Articular chondrocyte of knee joint (primary cell): ENCODE measurements at places on chromosomes 16 and 17. TPM values are rescaled to one million over a fixed set of nuclear protein-coding genes. Genes with fewer than 3 reads are reported as not detected.

Gene DBNDD1
- total RNA-seq, result 0.97 and 1.2 TPM in 2 replicates

Gene TMEM114
- not detected in 2 replicates for total RNA-seq

Gene KRTAP4-5
- not detected in 2 replicates for total RNA-seq

Gene UNC119
- total RNA-seq, result 20.5 and 23.0 TPM in 2 replicates

Gene SLC9A5
- total RNA-seq, result 0.86 and 1.0 TPM in 2 replicates

Gene CES1
- 3.7 and 4.8 TPM in 2 replicates for total RNA-seq

Gene TBC1D3E
- total RNA-seq, result not detected in 2 replicates

Gene FOXJ1
- total RNA-seq, result not detected in 2 replicates

Gene ZFP90
- 38.3 and 47.2 TPM in 2 replicates for total RNA-seq

Gene HOXB5
- total RNA-seq, result not detected in 2 replicates

Gene ST6GALNAC2
- total RNA-seq, result 0.78 and 1.4 TPM in 2 replicates

Gene BCKDK
- total RNA-seq, result 32.0 and 32.5 TPM in 2 replicates

Gene EVI2A
- total RNA-seq, result 31.1 and 42.2 TPM in 2 replicates

Gene DPEP3
- not detected in 2 replicates for total RNA-seq

Gene CSH1
- not detected in 2 replicates for total RNA-seq

Gene PIRT
- not detected in 2 replicates for total RNA-seq

Gene TMEM220
- 3.6 and 6.8 TPM in 2 replicates for total RNA-seq

Gene ODAD4
- 1.3 and 3.9 TPM in 2 replicates for total RNA-seq

Gene PIK3R5
- not detected in 2 replicates for total RNA-seq

Gene MYO1C
- total RNA-seq, result 209 and 216 TPM in 2 replicates

Gene ATP2C2
- total RNA-seq, result not detected in 2 replicates

Gene KDM6B
- total RNA-seq, result 3.1 and 5.7 TPM in 2 replicates

Gene P2RX5
- 0.78 and 1.6 TPM in 2 replicates for total RNA-seq

Gene KRT28
- total RNA-seq, result not detected in 2 replicates

Gene PDXDC1
- total RNA-seq, result 87.7 and 97.6 TPM in 2 replicates

Gene PPP1R27
- total RNA-seq, result not detected in 2 replicates

Gene TIMP2
- total RNA-seq, result 152 and 193 TPM in 2 replicates

Gene CNGB1
- total RNA-seq, result not detected in 2 replicates

Gene FOXF1
- total RNA-seq, result under 0.01 and 0.13 TPM in 2 replicates

Gene CHD9NB
- 1.0 and 1.9 TPM in 2 replicates for total RNA-seq

Gene IL34
- 5.7 and 7.1 TPM in 2 replicates for total RNA-seq
